Activated CD4-positive, alpha-beta T cell treated with anti-CD3 and anti-CD28 coated beads, Interleukin-2, amount 50 U/mL, for 1 hour (primary cell): ENCODE measurements at places on chromosomes 1 and 21.

DNA sequence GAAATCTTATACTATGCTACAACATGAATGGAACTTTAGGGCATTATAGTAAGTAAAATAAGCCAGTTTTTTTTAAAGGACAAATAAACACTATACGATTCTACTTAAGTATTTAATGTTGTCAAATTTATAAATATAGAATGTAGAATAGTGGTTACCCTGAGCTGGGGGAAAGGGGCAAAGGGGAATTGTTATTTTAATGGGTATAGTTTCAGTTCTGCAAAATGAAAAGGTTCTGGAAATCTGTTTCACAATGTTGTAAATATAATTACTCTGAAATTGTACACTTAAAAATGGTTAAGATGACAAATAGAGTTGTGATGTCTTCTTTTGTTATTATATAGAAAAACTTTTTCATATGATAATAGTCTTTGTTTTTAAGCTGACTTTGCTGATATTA lies 366.3 kb downstream of the MRPL39 start:
- no peak for DNase-seq

DNA sequence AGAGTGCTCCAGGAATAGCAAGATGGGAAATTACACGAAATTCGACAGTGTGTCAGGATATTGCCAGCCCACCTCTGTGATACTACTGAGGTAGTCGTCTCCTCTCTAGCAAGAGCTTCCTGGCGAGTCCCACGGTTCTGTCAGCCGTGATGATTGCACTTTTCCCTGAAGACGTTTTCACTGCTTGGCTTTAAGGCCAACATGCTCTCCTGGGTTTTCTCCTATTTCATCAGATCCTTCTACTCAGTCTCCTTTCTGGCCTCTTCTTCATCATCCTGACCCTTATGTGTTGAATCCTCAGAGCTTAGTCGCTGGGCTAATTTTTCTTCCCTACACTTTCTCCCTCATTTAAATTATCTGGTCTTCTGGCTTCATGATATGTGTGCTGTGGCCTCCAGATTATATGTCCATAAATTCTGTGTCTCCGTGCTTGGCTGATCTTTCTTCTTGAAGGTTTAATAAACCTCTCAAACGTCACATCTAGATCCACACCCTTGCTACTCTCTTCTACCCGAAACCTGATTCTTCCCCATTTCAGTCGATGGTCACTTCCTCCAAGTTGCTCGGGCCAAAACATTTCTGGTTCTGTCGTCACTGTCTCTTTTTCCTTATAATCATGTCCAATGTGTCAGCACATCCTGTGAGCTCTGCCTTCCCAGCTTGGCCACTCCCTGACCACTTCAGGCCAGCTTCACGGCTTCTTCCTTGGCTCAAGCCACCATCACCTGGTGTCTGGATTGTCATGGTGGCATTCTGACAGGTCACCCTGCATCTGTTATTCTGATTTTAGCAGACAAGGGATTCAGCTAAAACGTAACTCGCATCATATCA lies 12.2 kb downstream of the OR2B11 start:
- DNase-seq: no peak

DNA sequence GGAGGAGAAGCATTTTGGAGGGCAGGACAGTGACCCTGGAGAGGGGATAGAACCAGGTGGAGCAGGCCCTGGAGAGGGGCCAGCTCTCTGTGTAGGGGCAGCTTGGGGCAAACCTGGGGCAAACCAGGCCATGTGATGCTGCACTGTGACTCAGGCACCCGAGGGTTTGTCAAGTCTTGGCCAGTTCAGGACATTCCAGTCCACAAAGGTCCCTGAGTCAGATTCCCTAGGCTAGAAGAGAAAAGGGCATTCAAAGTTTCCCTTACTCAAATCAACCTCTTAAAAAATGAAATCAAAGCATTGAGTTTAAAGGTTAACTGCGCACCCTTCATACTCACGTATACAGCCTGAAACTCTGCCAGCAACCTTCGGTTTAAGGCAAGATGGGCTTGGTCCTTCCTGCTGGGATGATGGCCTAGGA lies 25.2 kb upstream of the PLA2G2C start:
- no peak for DNase-seq

DNA sequence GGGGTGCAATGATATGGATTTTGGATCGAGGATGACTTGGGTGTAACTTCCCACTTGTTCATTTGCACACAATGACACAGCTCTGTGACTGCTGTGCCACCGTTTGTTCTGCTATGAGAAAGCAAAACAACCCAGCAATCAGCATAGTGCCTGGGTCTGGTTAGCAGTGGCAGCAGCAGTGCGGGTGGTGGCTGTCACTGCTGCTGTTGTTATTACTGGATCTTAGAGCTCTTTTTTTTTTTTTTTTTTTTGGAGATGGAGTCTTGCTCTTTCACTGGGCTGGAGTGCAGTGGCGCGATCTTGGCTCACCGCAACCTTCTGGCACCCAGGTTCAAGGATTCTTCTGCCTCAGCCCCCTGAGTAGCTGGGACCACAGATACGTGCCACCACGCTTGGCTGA lies 56.9 kb downstream of the TBCE start:
- no peak for DNase-seq

GRCh38 chr1:115239148-115239422 lies 99.0 kb downstream of the NGF start:
- no peak for DNase-seq
